Activated T-helper 9 cell treated with anti-CD3 and anti-CD28 coated beads, Interleukin-2, amount 50 U/mL, for 16 hours (primary cell): ENCODE measurements at places on chromosomes 3 and 15.

DNA sequence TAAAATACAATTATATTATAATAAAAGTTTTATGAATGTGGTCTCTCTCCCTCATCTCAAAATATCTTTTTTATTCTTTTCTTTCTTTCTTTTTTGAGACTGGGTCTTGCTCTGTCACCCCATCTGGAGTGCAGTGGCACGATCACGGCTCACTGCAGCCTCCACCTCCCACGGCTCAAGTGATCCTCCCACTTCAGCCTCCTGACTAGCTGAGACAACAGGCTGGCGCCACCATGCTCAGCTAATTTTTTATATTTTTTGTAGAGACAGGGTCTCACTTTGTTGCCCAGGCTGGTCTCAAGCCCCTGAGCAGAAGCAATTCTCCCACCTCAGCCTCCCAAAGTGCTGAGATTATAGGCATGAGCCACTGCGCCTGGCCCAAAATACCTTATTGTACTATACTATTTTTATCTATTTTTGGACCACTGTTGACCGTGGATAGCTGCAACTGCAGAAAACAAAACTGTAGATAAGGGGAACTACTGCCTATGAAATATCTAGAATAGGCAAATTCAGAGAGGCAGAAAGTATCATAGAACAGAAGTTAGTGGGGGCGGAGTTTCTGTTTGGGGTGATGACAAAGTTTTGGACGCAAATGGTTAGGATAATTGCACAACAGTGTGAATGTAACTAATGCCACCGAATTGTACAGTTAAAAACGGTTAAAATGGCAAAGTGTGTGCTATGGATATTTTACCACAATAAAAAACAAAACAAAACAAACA, 66.6 kb downstream of the SLC12A8 start:
- DNase-seq = no peak

- no peak for DNase-seq
Measured at GRCh38 chr3:168889666-168890065, 773.8 kb downstream of the MECOM start.

DNA sequence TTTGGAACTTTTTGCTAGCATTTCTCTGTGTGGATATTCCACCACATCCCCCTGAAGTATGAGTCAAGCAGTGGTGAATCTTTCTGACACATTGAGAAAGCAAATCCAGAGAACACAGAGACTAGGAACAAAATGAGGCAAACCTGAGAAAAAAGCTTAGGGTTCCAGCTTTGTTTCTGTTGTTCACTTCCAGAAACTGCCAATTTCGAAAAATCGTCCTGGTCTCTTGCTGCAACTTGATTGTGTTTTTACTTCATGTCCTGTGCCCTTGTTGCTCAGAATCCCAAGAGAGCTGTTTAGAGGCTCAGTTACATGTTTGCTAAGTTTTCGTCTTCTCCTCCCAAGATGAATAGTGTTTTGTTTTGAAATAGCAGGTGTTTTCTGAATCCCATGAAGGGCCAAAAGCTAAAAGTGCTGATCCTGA, 13.7 kb downstream of the MAP2K1 start:
- no peak for DNase-seq

GRCh38 chr3:61524933-61525332, 36.4 kb upstream of the PTPRG start:
- DNase-seq = no peak

- no peak for DNase-seq
Measured at GRCh38 chr3:133386876-133387275, 13.0 kb upstream of the BFSP2 start.

DNA sequence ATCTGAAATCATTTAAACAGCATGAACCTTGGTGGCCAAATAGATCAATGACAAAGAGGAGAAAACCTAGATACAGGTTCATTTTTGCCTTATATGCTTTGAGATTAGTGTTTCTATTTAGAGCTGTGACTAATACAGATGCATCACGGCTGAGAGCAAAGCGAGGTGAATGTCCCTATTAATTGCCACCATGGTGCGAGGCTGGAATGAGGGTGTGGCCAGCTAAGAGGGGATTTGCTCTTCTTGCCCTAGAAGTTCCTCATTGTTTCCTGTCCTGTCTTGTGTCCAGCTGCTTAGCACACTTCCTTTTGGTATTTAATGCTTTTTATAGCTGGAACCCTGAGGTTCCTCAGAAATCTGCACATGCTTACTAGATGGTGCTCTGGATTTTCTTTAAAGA, 339.1 kb upstream of the RGMA start:
- DNase-seq = no peak

- DNase-seq = no peak
Measured at GRCh38 chr3:139134678-139135372, 90.1 kb upstream of the PRR23C start.

DNA sequence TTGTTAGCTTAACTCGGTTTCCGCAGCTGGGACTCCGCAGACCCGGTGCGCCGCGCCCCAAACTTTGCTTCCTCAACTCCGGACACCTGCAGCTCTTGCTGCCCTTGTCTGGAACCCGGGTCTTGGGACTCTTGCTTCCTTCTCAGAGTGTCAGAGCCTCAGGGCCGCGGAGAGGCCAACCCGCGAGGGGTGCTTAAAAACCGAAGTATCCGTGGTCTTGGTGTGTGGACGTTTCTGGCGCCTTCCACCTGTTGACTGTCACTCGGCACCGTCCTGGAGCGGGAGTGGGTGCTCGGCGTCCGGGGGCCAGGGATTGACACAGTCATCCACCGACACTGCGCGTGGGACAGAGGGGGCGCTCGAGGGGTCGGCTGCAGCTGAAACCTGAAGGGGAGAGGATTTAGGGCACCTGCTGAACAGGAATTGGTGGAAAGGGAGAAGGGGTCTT, 386 bp downstream of the SQOR start:
- DNase-seq = peak; percentile 62

DNA sequence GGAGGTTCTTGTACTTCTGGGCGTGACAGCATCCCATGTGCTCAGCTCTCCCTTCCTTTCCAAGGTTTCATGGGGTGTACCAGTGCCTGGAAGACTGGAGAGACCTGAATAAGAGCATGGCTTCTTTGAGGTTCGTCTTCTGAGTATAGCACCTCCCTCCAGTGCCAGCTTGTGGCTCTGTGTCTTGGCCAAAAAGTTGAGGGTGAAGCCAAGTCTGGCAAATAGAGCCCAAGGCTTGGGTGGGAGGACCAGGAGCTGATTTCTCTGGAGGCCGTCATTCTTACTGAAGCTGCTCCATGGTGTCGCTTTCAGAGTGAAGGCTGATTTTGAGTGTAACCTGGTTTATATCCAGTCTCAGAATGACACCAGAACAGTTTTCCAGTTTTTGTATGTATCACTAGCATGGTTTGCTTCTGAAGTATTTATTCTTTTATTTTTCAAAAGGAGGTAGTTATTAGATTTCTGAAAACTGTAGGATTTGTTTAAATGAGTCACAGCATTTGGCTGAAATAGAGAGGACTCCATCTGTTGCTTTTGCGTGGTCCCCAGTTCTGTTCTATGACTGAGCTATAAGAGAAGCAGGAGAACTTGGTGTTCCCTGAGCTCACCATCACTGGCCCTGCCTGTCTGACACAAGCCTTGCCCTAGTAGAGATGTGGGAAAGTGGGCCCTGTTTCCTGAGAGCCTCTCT, 47.2 kb downstream of the BSN start:
- no peak for DNase-seq

DNA sequence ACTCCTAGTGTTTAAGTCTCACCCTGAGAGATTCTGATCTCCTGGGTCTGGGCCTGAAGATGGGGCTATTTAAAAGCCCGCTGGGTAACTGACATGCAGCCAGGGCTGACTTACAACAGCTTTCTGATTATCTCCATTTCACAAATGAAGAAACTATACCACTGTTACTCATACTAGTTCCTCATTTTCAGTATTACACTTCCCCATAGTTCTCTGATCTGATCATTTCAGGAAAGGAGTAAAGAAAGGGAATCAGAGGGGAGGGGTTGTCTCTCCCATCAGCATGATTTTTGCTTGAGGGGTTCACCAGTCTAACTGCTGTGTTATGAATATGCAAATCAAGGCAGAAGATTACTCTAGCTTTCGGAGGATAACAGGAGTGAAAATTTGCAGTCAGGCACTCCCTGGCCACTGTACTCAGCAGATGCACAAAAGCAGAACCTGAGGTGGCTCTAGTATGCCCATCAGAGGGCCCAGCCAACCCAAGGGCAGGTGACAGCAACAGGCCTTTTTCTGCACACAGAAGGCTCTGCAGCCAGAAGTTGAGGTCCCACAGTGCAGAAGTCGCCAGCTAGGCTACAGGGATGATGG, 59.4 kb downstream of the DAPK2 start:
- no peak for DNase-seq

DNA sequence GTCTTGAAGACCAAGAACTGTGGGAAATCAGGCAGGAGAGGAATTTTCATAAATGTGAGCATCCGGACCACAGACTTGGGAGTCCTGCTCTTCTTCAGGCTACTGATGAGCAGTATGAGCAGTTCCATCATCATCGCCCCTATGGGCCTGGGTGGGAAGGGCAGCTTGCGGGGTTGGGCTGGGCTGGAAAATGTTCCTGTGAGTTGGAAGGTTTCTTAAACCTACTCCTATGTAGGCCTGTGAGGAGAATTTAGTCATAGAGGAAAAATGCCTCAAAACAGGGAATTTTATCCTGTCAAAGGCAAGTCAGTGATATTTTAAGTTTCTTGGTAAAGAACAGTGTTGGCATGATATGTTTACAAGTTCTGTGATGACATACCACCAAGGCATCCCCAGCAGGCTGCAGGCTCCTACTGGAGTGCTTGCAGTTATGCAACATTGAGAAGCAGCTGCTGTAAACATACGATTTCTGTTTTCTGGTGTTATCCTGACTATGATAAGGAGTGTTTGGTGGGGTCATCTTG, 10.3 kb downstream of the MASP1 start:
- no peak for DNase-seq

DNA sequence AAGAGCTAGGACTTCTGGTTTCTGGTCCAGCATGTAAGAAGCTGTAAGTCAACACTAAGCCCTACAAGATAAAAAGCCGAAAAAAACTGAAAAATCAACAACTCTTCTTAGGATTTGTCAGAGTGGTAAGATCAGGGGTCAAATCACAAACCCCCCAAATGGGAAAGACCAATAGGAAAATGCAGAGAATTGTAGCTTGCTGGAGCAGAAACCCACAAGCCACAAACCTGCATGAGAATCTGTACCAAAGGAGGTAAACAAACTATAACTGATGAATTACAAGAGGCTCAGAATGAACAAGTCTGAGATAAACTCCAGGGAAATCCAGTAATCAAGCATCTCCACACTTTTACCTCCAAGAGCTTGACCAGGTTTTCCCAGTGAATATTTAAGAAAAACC, 36.0 kb downstream of the RFX7 start:
- DNase-seq = no peak

GRCh38 chr15:59174151-59174834, 32.4 kb upstream of the LDHAL6B start:
- DNase-seq = no peak

- no peak for DNase-seq
Measured at GRCh38 chr3:42961633-42962032, 17.5 kb upstream of the GASK1A start.

DNA sequence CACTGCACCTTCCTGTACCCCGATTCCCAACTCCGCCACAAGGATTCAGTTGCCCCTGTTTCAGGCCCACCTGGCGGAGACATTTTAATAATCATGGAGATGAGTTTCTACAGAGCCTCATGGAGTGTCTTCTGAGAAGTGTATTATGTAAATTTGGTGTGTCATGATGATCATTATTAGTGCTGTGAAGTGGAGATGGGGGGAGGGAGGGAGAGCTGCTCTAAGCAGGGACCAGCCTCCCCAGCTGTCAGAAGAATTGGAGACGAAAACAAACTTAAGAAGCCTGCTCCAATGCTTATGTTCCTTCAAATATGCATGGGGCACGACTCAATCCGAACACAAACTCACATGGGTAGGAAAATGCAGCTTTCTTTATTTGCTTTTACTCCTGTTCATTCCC, 127.8 kb downstream of the EPHB1 start:
- no peak for DNase-seq

DNA sequence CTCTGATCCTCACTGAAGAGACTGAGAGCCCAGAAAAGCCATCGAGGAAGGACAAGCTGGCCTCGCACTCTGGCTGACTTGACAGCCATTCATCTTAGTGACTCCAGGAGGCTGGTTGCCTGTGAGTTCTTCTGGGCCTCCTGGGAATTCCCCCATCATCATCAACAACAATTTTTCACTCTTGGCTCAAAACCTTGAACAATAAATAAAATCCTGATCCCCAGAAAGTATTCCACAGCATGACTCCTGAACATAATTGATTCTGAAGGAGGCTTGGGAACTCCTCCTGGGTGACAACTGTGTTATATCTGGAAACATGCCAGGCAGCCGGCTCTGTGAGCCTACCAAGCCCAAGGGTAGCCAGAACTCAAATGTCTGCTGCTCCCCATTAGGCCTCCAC, 188.6 kb downstream of the SHQ1 start:
- DNase-seq = no peak

DNA sequence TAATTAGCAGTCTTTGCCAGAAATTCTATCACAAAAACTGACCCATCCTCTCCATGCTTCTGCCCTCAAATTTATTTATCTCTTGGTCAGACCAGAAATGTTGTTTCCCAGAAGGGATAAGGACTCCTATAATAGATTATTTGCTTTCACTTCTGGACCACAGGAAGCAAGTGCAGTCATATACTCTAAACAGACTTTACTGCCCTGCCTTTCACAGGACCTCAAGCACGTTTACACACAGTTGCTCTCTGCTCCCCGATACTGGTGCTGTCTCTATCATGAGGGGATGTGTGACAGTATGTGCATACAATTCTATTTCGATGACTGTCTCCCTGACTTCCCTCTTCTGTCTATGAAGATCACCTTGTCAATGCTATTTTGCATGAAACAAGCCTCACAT, 205.5 kb upstream of the TGFBR2 start:
- no peak for DNase-seq

- DNase-seq = no peak
Measured at GRCh38 chr3:111615880-111616279, 20.7 kb upstream of the ZBED2 start.

- DNase-seq = no peak
Measured at GRCh38 chr15:77563623-77564156, 69.0 kb downstream of the LINGO1 start.

- DNase-seq = no peak
Measured at GRCh38 chr3:123469323-123469995, 20.6 kb upstream of the ADCY5 start.

- no peak for DNase-seq
Measured at GRCh38 chr3:85164436-85164835, 205.6 kb downstream of the CADM2 start.

- no peak for DNase-seq
Measured at GRCh38 chr15:39130556-39131379, 450.1 kb upstream of the THBS1 start.

GRCh38 chr3:6250167-6250566, 610.7 kb upstream of the GRM7 start:
- DNase-seq = no peak

- DNase-seq = no peak
Measured at GRCh38 chr3:154745929-154746328, 315.9 kb upstream of the GPR149 start.
